ENCODE measurements at places on chromosomes 4 and X.

GRCh38 chr4:8129136-8129535 lies 29.5 kb downstream of the ABLIM2 start:
- no peak for DNase-seq

DNA sequence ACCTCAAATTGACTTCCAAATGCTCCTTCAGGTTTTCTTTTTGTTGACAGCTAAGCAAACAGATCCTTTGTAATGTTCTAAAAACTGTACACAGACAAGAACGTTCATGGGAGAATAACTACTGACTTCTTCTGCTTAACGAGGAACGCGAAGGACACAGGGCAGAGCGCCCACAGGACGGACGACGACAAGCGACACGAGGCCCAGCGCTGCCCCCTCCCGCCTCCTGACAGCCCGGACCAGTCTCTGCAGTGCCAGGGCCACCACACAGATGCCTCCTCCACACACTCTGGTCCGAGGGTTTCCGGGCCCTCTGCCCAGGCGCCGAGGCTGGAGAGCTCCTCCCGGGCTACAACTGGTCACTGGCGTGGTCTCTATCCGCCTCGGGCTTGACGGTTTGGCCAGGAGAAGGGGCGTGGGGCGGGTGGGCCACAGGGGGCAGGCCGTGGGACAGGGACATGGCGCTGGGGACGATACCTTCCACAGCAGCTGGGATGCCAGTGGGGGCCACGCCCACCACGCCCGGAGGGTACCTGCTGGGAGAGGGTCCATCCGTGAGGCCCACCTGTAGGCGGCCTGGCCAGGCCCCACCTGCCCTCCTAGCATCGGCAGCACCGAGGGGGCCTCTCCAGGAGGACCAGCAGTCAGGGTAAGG lies 36.9 kb downstream of the CTBP1 start:
- DNase-seq: no peak

DNA sequence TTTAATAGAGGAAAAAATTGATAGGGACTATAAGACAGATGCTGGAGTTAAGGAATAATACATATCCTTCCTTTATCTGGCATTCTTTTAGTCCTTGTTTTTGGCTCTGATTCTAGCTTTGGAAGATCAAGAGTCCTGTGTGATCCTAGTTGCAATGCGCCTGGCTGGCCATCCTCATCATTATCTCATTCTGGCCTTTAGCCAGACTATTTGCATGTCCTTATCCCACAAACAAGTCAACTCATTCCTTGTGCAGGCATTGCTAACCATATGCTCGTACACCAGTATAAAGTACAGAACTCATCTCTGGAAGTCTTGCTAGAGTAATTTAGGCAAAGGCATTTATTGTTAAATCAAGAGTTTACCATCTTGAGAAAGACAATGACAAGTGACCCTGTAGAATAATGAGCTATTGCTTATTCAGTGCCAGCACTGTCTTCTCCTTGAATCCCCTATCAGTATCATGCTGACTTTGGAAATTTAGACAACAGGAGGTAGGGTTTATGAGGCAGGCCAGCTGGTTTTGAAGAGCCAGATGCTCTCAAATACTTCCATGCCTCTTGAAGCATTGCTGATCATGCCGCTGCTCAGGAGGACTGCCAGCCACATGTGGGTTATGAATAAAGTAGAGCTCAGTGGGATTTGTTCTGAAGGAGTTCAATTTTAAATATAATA lies 1730.3 kb upstream of the TENM3 start:
- no peak for DNase-seq

- DNase-seq: no peak
Measured at GRCh38 chrX:106615041-106615440, 3.3 kb downstream of the RADX start.

GRCh38 chr4:13990596-13991589 lies 363.4 kb upstream of the BOD1L1 start:
- peak; percentile 83 for DNase-seq

DNA sequence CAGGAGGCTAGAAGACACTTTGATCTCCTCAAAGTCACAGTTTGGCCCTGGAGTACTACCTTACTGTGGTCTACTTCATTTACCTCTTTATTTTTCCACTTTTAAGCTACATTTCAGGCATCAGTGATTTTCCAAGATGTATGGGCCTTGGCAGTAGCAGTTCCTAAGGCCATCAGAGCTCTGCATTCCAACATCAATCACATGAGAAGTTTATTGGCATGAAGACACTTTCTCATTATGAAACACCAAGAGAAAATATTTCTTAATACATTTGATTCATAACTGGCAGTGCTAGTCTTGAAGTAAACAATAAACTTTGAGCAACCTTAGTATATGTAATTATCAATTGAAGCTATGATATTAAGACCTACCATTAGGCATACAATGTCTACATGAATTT lies 178.1 kb downstream of the IL15 start:
- no peak for DNase-seq

GRCh38 chrX:72705814-72706213 lies 8.3 kb downstream of the PHKA1 start:
- DNase-seq: no peak

GRCh38 chrX:140151316-140151715 lies 186.0 kb upstream of the CXorf66 start:
- DNase-seq: no peak

GRCh38 chr4:4386296-4386735 lies 586 bp upstream of the NSG1 start:
- no peak for DNase-seq

DNA sequence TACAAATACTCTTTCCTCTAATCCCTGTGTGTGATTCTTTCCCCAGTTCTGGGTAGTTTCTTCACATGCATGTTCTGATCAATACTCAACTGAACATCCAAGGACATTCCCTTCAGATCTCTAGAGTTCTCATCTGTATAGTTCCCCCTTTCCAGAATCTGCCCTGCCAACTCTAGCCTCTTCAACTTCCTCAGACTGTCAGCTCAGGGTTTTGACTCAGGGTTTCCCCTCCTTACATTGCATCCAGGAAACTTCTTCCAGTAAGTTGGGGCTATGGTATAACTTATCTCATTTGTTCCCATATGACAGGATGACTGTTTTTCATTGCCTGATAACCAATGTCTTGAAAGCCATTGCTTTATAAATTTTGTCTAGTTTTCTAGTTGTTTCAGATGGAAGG lies 14.2 kb upstream of the ANKRD17 start:
- DNase-seq: no peak

DNA sequence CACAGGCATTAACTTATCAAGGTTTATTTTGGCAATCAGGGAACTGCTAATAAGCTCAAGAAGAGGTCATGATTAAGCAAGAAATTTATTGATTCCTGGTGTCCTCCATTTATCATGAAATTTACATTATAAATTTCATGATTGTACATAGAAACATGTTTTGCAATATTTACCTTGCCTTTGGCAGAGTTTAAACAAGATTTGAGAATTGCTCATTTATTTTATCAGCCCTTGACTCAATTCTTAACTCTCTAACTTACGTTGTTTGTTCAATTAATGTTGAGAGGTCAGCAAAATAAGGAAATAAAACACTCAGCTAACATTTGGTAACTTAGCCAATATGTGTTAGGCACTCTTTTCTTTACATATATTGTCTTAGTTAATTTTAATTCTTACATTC lies 286.6 kb downstream of the SLC7A11 start:
- DNase-seq: no peak

All from amniotic epithelial cell (primary cell).